ENCODE measurements at places on chromosomes 1 and 21.

DNA sequence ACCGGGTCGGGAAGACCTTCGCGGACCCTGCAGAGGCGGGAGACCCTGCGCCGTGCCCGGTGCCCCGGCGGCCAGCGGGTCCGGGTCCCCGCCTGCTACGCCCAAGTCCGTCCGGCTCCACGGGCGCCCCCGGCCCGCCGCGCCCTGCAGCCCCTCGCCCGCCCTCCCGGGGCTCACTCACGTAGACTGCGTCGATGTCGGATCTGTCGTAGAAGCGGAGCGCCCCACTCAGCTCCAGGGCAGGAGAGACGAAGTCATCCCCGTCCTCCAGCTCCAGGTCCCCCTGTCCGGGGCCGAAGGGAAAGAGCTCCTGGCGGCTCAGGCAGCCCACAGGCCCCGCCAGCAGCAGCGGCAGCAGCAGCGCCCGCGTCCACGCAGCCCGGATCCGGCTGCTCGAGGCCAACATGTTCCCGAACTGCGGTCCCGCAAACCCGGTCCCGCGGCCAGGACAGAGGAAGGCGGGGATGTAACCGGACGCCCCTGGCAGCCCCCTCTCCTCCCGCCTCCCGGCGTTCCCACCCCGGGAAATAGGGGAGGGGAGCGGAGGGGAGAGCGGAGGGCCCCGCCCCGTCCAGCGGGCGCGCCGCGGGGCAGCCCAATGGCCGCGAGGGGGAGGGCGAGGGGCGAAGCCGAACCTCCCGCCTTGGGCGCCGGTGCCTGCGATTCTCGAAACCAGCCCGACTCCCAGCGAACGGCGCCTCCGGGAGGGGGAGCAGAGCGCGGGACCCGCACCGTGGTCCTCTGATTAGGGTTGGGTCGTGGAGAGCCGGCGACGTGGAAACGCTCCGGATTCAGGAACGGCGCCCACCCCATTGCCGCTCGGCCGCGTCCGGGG is at the start of gene NID1:
NID1 (minus strand) TSS at position 417 of the 835 bp plus-strand sequence; CDS start at position 406, 11 bp downstream.
- DNase-seq = peak; percentile 38

DNA sequence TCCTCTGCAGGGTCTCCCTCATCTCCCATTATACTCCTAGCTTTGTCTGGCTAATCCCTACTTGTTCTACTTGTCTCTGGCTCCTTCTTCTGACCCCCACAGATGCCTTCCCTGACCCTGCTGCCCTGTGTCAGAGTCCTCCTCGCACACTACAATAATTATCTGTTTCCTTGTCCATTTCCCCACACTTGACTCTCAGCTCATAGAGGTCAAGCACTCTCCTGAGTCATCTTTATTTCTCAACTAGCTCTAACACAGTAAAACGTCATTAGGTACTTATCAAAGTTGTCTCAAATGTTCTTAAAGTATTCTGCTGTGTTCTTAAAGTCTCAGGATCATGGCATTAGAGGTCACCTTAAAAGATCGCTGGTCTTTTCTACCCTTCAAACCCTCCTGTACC is 47.1 kb downstream of the C8A start:
- DNase-seq = no peak

GRCh38 chr1:9592510-9593075 is 3.9 kb downstream of the TMEM201 start:
- no peak for DNase-seq

GRCh38 chr1:35164893-35165292 is 28.1 kb downstream of the SFPQ start:
- no peak for DNase-seq

DNA sequence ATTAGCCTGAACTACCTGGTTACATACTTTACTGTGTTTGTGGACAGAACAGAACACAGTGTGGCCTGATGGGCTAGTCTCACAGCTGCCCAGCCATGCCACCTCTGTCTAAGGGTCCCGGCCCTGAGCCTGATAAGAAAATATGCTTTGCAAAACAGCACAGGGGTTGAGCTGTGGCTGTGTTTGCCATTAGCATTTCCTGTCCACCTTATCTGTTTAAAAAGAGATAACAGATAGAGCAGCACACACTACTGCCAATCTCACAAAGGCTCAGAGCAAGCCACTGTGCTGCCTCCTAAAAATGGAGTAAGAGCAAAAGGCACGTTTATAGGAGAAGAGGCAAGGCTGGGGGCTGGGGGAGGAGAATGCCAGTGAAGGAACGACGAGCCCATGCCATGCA is 95.0 kb downstream of the SUSD4 start:
- DNase-seq = no peak

DNA sequence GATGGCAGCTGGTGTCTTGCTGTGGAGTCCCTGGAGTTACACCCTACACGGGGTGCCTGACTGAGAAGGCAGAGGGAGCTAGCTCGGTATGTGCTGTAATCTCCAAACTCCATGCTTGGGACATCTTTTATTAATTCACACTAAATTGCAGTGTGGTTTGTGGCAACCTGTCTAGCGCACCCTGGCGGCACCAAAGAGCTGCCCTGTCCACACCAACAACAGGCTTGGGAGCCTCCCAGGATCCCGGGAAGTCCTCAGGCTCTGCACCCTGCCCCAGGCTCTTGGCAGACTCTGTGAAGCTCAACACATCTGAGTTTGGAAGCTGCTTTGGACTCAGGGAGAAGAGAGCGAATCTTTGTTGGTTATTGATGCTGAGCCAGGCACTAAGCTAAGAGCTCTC is 138.9 kb downstream of the IGSF21 start:
- DNase-seq = no peak

- DNase-seq = no peak
Measured at GRCh38 chr1:29810121-29811120, 574.1 kb downstream of the PTPRU start.

GRCh38 chr21:29888437-29888836 is 51.4 kb downstream of the GRIK1 start:
- no peak for DNase-seq

- DNase-seq = no peak
Measured at GRCh38 chr1:194512957-194513356, 1326.5 kb upstream of the B3GALT2 start.

- DNase-seq = no peak
Measured at GRCh38 chr1:107262467-107263286, 121.8 kb downstream of the NTNG1 start.

- no peak for DNase-seq
Measured at GRCh38 chr1:44526295-44527073, 121.4 kb downstream of the RNF220 start.

DNA sequence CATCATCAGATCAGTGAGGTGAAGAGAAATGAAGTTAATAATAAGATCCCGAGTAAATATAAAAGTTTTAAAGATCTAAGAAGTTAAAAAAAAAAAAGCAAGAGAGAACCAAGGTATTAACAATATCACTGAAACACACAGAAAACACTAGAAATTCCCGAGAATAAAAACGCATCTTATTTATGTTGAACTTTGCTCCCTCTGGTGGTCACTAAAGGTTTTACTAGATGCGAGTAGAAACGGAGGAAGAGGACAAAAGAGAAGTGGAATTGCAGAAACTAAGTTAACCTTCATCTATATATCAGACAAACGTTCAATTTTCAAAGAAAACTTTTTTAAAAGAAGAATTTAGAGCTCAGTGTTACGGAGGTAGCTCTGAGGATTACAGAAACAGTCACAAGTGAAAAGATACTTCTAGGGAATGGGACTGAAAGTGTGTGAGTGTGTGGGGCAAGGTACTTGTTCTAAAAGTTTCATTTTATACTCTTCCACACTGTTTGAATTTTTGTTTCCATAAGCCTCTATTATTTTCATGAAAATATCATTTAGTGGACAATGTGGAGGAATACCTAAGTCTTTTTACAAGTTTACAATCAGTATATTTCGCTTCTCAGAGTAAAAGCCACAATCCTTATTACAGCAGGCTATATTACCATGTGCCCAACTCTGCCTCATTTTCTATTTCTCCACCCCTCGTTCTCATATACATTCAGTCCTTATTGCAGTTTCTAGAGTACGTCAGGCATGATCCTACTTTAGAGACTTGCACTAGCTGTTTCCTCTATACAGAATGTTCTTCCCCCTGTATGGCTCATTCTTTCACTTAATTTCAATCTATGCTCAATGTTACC is 19.7 kb downstream of the ACBD6 start:
- peak; percentile 66 for DNase-seq

GRCh38 chr1:233025157-233025556 is 74.7 kb downstream of the NTPCR start:
- peak; percentile 9 for DNase-seq

DNA sequence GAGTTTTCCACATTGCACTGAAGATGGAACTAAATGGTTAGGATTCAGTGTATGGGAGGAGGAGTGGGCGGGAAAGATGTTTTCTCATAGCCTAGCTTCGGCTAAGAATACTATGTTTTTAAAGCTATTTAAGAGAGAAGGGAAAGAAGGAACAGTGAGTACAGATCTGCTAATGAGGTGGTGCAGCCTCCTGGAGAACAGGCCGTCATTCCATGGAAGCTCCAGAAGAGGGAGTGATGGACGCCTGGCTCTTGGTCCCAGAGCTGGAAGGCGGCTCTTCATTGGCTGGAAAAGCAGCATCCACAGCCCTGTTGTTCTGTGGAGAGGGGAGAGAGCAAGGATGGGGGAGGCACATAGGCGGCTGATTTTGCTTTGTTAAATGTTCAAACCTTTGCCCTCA is 6.9 kb downstream of the CAMK1G start:
- no peak for DNase-seq

- DNase-seq = peak; percentile 91
Measured at GRCh38 chr1:243421784-243422183, 165.9 kb downstream of the SDCCAG8 start.

DNA sequence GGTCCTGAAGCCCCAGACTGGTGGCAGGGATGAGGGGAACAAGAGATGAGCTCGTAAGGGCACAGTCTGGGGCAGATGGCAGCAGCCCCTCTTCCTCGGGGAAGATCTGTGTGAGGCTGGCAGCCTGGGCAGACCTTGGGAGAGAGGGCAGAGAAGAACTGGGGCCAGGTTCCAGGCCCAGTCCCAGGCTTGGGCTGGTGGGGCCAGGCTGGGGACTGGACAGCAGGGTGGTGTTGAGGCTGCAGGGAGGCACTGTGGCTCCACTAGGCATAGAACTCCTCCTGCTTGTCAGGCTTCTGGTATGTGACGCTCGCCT is 35.7 kb downstream of the SDC3 start:
- DNase-seq = no peak

- no peak for DNase-seq
Measured at GRCh38 chr1:165344736-165345135, 11.8 kb downstream of the LMX1A start.

GRCh38 chr1:208929575-208929974 is 653.9 kb upstream of the CAMK1G start:
- no peak for DNase-seq

DNA sequence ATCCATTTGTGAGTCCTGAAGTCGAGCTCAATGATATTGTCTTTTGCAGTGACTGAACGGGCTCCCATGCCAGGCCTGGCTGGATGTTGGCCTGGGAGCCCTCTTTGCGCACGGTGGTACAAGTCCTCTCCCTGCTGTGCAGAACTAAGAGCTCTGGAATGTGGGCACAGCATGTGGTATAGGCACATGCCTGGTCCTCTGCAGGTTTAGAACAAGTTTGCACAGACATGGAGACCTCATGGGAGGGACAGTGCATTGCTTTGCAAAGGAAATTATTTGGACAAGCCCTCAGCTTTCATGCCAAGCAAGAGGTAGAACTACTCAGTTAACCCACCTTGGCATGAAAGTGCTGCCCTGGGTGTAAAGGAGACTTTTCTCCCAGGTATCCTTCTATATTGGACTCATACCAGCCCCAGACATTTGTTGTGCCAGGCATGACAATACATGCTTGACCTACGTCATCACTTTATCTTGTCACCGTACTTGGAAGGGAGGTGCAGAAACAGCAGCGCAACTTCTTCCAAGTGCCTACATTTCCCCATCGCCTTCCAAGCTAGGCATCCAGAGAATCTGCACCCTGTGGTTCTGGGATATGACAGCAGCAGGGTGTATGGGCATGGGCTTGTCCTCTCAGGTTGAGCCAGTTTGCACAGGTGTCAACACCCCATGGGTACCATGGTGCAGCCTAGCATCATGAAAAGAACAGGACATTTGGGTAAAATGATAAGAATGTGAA is 37.6 kb upstream of the MRPS6 start:
- no peak for DNase-seq

DNA sequence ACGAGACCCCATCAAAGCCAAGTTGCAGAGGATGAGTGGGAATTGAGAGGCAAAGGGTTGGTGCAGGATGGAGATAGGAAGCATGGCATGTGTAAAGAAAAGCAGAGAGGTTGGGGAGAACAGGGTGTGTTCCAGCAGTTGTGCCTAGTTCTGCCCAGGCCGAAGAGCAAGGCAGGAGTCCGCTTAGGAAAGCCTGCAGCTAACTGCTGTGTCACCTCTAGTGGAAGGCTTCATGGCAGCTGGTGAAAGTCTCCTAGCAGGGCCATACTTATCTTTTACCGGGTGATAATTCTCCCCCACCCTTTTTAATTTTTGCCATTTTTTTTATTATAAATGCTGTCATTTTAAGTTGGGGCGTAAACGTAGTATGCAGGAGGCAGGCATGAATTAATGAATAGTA is 93.6 kb downstream of the NFIA start:
- no peak for DNase-seq

DNA sequence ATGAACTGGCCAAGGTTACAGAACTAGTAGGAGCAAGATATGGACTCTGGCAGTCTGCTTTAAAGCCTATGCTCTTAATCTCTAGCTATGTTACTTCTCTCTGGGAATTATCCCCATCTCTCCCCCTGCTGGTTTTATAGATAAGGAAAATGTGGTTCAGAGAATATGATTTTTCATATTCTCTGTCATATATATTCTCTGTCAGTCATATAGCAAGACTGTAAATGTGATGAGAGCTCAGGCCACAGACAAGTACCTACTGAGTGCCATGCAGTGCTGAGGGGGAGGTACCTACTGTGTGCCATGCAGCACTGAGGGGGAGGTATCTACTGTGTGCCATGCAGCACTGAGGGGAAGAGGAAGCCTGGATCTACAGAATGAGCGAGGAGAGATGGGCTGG is 220.3 kb upstream of the FGGY start:
- peak; percentile 24 for DNase-seq

- no peak for DNase-seq
Measured at GRCh38 chr1:53605181-53605580, 133.8 kb downstream of the GLIS1 start.

DNA sequence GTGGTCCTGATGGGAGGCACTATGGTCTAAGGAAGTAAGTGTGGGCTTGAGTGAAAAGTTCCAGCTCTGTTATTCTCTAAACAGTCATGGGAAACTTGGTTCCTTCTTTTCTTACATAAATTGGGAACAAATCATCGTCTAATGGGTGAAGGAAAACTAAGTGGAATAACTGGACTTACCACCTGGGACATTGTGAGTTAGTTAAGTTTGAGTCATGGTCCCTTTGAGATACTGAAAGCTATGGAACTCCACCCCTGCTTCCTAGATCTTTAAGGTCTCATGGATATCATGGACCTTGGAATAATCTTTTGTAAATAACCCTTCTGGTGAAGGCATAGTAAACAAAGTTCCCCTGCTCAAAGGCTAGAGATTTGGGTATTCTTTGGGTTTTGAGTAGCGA is 16.1 kb upstream of the TXLNA start:
- DNase-seq = no peak

- no peak for DNase-seq
Measured at GRCh38 chr1:198915327-198916231, 276.7 kb downstream of the PTPRC start.

DNA sequence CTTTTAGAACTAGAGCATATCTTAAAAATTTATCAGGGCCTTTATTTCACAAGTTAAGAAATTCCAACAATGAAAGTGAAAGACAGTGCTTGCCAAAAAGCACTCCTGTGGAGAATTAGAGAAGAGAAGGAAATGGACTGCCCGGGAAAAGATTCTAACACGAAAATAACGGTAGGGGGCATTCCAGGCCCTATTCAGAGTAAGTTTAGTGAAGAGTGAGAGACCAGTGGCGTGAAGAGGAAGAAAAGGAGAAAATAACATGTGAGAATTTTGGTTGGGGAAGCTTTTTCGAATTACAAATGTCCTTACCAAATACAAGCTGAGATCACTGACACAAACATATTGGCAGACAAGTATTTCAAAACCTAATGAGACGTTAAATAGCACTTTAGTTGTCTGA is 38.4 kb upstream of the RBM34 start:
- no peak for DNase-seq
